ENCODE measurements at places on chromosomes 2 and 18. TPM values are rescaled to one million over a fixed set of nuclear protein-coding genes. Genes with fewer than 3 reads are reported as not detected.

The ABCA12 gene
- total RNA-seq = not detected

DNA sequence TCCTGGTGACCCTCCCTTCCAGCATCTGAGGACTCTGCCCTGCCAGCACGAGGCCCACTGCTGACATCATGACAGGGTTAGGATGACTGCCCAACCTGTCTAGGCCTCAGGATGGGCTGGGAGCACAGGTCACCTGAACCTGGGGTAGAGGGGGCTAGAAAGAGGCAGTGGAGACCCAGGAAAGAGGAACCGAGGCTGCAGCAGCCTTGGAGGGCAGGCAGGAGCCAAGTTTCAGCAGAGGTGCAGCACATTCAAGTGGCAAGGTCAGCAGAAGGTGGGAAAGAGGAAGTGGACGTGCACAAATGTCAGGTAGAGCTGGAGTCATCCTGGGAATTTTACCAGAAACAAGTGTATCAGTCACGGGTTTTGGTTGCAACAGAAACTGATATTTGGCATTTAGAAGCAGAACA lies 13.6 kb upstream of the RAB10 start:
- no peak for ATAC-seq

The DYSF gene
- total RNA-seq = 20.9 TPM

DNA sequence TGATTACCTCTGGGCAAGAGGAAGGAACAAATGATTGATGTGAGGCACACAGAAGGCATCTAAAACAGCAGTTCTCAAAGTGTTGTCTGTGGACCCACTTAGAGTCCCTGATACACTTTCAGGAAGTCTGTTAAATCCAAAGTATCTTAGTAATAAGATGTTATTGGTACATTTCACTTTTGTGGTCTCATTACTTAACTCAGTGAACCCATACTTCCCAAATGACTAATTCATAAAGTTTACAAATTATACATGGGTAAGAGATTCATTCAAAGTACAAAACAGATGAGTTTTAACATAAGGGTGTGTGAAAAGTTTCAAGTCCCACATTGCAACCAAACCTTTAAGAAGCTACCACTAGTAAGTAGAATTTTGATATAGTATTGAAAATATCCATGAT lies 440.5 kb downstream of the NUP35 start:
- no peak for ATAC-seq

DNA sequence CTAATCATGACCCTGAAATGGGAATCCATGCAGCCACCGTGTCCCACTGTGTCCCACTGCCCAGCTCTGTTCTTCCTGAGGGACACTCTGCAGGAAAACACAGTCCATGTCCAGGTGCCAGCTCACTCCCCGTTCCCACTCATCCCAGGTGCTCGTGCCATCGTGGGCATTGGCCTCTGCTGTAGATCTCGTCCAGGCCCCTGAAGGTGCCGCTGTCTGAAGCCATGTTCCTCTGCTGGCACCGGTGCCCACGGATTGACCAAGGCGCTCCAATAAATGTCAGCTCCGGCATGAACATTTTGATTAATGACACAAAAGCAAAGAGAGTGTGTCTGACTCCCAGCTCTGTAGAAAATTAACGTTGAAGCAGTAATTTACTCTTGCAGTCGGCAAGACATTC lies 280.1 kb upstream of the SALL3 start:
- ATAC-seq = no peak

- ATAC-seq = no peak
Measured at GRCh38 chr18:74284191-74284979, 7.4 kb downstream of the CYB5A start.

- ATAC-seq = no peak
Measured at GRCh38 chr18:49319590-49319989, 140.9 kb downstream of the DYM start.

DNA sequence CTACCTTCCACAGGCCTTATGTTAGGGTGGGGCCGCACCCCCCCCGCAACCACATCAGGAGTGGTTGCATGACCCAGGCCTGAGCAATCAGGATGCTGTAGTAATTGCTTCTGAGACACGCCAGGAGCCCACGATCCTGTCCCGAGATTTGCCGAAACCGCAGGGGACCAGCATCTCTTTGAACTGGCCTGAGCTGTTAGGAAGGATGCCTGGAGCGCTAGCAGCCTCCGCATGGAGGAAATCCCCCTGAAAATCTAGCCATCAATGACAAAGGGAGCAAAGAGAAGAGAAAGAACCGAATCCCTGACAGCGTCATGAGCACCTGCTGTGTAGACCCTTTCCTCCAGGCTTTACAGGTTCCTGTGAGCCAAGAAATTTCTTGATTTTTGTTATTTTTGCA lies 8.7 kb upstream of the TEX44 start:
- ATAC-seq = no peak

GRCh38 chr2:42602218-42602875 lies 33.9 kb downstream of the MTA3 start:
- ATAC-seq = no peak

The UGT1A4 gene
- not detected for total RNA-seq

The PTPRN gene
- 3.0 TPM for total RNA-seq

DNA sequence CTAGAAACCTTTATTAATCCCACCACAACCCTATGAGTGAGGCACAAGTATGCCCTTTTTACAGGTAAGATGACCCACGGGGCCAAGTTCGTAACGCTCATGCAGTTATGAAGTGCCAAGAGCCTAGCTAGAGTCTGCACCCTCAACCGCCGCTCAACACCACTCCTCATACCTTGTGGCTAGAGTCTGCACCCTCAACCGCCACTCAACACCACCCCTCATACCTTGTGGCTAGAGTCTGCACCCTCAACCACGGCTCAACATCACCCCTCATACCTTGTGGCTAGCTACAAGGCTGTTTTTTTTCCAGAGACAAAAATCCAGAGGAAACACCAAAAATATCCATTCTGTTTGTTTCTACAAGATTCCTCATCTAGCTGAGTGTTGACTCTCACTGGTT lies 4.6 kb downstream of the TXNL4A start:
- no peak for ATAC-seq

DNA sequence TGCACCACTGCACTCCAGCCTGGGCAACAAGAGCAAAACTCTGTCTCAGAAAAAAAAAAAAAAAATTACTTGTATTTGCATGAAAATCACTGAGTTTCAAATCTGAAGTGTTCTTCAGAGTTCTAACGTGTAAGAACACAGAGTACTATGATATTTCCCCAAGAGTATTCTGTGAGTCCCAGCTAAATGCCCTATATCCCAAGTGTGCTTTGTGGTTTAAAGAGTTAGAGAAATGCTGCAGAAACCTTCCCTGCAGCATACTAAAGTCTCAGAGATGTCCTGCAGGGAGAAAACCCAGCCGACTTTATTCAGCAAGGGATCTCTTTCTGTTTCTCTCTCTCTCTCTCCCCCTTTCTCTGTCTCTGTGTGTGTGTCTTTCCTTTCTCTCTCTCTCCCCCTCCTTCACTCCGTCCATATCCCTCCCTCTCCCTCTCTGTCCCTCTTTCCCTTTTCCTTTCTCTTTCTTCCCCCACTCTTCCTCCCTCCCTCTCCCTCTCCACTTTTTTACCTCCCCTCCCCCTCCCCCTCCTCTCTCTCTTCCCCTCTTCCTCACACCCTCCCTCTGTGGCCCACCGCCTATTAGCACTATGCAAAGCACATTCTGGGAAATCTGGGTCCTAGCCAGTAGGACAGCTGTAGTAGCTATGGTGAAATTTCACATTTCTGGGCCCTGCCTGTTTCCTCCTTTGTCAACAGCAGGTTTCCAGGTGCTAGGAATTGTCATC lies 54.2 kb downstream of the ACTR2 start:
- peak; percentile 86 for ATAC-seq

The KLHL41 gene
- 1.8 TPM for total RNA-seq

- ATAC-seq = no peak
Measured at GRCh38 chr2:90645-91312, 44.5 kb upstream of the FAM110C start.

The ABCG5 gene
- total RNA-seq = not detected

The MALL gene
- total RNA-seq = 11.0 TPM

DNA sequence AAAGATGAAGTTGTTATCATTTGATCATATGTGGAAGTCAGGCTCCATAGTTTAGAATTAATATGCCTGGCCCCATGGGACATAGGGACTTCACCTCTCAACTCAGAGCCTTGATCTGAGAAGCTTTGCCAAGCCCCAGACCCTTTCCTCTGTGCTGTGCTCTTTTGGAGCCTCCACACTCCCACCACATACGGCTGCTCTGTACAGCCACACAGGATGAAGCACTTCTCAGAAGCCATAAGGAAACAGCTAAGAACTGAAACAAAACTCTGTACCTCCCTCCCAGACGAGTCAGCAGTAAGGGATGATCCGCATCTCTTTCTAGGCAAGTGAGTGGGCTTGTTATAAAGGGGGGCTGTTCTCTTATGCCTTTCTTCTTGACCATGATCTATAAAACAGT lies 66.5 kb downstream of the CAB39 start:
- no peak for ATAC-seq

The MROH2A gene
- not detected for total RNA-seq

DNA sequence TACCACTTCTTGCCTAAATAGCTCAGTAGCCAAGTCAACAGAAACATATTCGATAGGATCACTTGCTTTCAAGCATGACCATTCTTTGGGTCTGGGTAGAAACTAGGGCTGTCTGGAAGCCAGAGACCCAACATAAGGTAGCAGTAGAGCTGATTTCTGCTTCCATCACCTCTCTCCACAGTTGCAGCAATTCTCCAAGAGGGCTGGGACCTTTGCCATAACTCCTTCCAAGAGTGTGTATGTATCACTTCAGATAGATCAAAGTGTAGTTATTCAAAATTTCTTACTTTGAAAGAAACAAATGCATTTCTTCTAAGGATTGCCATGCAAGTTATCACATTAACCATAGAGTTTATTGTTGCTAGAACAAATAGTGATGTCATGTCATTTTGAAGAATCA lies 172.0 kb upstream of the GALNT5 start:
- ATAC-seq = no peak
